Activated naive CD4-positive, alpha-beta T cell treated with Interleukin-2 at 50 U/mL for 16 hours (primary cell): ENCODE measurements at places on chromosomes 7 and 10.

- DNase-seq = peak; percentile 66
Measured at GRCh38 chr7:122143751-122144711, at the start of gene AASS. Gene AASS (minus strand): TSS chr7:122144249. CDS start chr7:122133726, 10,523 bp downstream.

DNA sequence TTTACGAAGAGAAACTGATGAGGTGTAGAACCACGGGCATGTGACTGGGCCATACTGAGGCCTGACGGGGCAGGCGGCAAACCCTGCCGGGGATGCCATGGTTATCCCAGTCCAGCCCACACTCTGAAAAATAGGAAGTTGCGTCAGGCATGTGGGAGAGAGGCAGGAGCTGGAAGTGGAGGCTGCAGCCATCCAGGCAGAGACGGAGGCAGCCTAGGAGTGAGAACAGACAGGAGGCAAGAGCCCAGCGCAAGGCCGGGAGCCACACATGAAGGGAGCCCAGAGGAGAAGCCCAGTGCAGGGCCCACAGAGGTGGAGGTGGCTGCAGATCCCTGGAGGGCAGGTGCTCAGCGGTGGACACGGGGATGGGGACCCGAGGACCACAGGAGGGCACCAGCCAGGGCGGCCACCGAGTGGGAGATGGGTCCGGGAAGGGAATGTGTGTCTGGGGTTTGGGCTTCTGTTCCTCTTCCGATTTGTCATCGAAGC is 175.2 kb upstream of the PPP2R2D start:
- no peak for DNase-seq

GRCh38 chr7:133183042-133183794 is 69.7 kb upstream of the EXOC4 start:
- no peak for DNase-seq

- peak; percentile 38 for DNase-seq
Measured at GRCh38 chr10:329361-330099, 194.3 kb downstream of the ZMYND11 start.

DNA sequence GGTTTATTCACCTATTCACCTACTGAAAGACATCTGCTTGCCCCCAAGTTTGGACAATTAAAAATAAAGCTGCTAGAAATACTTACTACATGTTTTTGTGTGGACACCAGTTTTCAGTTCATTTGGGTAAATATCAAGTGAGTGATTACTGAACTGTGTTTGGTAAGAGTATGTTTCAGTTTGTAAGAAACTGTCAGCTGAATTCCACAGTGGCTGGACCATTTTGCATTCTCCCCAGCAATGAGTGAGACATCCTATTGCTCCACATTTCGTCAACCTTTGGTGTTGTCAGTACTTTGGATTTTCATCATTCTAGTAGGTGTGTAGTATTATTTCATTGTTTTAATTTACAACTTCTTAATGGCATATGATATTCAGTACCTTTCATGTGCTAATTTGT is 17.4 kb upstream of the IKZF1 start:
- no peak for DNase-seq
